ENCODE measurements at places on chromosomes 4 and X.

DNA sequence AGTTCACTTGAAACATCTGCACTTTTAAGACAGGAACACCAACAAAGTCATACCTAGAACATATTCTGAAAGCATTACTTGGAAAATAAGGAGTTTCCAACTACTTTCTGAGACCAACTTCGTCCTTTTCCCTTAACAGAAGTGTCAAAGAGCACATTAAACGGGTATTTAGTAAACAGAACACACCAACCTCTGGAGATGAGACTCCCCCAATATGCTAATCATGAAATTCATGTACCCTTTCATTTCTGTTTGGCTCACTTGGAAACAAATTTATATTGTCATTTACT lies 69.2 kb downstream of the NOCT start:
- DNase-seq, result no peak

GRCh38 chrX:31353095-31353494 lies 281.3 kb upstream of the FTHL17 start:
- DNase-seq, result no peak

DNA sequence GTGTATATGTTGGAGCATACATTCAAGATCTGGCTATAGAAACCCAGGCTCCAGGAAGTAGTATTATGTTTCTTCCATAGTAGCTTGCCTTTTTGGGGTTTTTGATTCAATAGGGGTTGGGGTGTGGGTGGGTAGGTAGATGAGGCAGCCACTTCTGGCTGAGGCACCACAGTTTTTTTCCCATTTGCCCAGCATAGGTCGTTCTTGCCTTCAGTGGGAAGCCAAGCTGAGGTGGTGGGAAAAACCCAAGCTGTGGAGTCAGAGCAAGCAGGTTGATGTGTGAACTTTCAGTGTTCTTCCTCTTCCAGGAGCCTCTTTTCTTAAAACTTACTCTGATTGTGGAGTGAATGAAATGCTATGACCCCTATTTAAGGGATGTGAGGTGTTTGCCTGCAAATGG lies 67.0 kb upstream of the RPS6KA3 start:
- DNase-seq, result no peak

DNA sequence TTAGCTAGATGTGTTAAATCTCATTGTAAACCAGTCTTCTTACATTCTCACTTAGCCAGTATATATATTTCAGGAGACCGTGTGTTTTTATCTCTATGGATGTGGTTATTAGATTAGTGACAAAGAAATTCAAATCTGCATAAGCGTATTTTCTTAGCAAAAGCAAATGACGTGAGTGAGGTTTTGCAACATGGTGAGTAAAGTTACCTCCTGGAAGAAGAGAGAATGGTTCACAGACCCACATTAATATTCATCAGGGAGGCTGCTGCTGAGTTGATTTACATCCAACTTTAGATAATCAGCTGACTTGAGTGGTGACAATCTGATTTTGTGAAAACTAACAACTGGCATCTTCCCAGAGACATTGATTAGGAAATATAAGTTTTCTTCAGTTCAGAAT lies 589.9 kb upstream of the GALNT7 start:
- no peak for DNase-seq

- DNase-seq, result no peak
Measured at GRCh38 chr4:189060104-189060503, 880.6 kb upstream of the FRG1 start.

DNA sequence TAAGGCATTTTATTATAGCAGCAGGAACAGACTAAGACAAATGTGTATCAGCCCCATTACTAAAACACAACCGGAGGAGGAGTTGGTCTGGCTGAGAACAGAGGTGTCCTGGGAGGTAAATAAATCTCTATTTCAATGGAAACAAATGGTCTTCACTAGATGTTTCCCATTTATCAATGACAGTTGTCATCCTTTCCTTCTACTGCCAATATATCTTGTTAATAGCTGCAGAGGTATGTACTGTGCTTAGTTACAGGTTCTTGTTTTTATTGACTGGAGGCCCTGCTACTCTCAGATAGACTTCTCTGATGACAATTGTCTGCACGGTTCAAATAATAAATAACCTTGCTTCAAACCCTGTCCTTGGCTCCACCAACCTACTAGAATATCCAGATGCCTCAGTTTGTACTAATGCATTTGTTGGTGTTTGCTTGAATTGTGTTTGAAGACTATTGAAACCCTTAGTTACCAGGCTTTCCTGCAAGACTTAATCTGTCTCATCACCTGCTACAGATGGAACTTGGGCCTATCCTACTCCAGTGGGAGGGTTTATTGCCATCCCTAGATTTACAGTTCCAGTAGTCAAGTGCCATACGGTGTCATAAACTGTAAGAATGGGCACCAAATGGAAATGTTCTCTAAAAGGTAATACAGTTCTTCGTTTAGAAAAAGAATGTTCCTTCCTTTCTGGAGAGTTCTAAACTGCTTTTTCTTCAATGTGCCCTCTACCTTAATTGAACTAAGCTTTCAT lies 29.8 kb upstream of the HPGDS start:
- DNase-seq, result no peak

- no peak for DNase-seq
Measured at GRCh38 chr4:138199568-138200235, 42.4 kb downstream of the SLC7A11 start.

DNA sequence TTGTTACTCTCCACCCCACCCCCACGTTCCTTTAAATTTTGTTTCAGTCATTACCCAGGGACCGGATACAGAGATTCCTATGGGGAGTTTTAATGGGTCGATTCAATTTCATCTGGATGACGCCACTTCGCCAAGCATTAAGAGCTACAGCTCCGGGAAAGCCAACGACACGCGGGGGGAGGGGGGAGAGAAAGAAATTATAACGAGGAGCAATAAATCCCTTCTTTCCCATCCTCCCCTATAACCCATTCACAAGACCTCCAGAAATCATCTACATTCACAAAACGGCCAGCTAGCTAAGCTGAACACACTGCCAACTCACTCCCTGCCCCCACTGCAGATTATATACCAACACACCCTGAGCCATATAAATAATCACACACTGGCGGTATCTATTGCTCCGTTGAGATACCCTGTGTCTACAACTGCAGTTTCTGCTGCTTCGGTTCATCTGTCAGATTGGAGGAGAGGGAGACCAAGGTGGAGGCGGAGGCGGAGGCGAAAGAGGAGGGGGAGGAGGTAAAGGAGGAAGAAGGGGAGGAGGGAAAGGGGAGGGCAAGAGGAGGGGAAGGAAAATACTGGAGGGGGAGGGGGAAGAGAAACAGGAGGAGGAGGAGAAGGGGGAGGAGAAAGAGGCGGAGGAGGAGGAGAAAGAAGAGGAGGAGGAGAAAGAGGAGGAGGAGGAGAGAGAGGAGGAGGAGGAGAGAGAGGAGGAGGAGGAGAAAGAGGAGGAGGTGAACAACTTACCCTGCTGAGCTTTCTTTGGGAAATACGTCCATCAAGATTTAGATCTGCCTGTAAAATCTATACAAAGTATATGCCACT lies 113.9 kb upstream of the VAMP7 start:
- DNase-seq, result no peak

DNA sequence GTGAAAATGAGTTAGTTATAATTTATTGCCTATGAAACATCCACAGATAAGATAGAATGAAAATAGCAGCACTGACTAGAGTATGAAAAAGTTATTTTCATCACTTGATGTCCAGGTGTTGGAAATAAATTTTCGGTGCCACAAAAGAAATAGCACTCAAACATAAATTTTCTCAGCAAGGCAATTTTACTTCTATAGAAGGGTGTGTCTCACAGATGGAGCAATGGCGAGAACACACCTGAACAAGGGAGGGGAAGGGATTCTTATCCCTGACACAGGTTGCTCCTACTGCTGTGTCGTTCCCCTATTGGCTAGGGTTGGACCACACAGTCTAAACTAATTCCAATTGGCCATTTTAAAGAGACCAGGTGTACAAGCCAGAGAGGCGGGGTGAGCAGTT lies 13.3 kb upstream of the VAMP7 start:
- no peak for DNase-seq

GRCh38 chr4:140162596-140162995 lies 8.6 kb upstream of the MAML3 start:
- DNase-seq, result no peak

- no peak for DNase-seq
Measured at GRCh38 chr4:80685214-80685613, 345.3 kb upstream of the BMP3 start.

GRCh38 chr4:155964016-155964891 lies 10.6 kb upstream of the CTSO start:
- no peak for DNase-seq

DNA sequence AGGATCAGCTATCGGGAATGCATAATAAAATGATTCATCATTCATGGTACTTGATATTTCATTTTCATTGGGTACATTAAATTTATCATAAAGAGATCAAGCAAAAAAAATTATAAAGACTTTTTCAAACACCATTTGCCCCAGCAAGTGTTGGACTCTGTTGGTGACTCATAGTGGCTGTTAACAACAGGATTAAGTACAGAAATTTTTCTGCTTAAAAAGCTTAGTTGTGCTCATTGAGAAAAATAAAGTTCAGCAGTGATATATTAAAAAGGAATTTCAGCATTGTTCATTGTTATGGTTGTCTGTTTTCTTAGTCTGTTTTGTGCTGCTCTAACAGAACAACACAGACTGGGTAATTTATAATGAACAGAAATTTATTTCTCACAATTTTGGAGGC lies 86.2 kb upstream of the PCDH10 start:
- no peak for DNase-seq

DNA sequence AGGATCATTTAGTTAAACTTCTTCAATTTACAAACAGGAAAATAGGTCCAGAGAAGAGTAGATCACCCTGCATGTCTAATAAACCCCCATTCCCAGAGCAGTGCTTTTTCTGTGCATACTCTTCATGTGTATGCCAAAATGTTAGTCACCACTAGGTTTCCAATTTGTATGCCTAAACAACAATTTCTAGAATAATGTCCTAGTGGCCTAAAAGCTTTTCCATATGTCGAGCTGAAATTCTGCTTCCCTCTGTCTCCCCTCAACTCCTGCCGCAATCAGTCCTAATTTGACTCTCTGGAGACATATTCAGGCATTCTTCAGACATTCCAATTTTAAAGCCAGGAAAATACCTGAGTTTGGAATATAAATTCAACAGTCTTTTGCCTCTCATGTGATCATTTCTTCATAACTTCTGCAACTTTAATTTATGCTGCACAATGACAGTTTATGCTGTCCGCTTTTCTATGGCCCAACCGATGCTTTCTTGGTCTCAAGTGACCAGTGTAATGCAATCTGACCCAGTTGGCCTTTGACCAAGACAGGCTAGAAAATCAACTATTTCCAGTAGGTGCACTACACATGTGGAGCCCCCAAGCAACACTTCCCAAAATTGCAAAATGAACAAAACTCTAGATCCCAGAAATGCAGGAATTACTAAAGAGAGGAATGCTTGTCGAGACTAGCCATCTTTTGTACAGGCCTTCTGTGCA lies 122.9 kb upstream of the FMR1 start:
- no peak for DNase-seq

- no peak for DNase-seq
Measured at GRCh38 chrX:48945517-48946348, 11.7 kb downstream of the OTUD5 start.

DNA sequence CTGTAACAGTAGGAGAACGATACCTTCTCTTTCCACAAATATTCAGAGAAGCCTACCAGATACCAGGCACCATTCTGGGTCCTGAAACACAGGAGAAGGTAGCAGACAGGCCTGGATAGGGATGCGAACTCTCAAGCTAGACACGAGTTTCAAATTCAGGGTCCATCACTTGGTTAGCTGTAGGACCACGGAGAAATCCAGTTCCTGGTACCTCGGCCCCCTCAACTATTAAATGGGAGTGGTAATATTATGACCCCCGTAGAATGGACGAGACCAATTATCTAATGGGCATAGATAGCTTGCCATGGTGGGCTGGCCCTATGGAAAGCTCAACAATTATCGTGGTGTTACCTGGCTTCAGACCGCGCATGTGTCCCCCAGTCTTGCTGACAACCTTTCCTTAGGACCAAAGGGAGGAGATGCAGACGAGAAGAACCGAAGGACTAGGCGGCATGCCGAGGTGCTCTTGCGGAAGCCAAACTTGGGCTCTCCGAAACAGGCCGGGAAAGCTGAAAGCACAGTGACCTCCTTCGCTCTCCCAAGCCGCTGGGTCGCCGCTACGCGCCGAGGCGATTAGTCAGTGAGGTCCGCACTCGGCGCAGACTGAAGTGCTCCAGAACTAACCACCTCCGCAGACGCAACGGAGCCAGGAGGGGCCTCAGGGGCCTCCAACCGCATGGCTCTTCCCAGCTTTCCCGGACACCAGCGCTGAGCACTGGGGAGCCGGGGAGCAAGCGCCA lies 19.6 kb downstream of the NKX3-2 start:
- DNase-seq, result no peak

DNA sequence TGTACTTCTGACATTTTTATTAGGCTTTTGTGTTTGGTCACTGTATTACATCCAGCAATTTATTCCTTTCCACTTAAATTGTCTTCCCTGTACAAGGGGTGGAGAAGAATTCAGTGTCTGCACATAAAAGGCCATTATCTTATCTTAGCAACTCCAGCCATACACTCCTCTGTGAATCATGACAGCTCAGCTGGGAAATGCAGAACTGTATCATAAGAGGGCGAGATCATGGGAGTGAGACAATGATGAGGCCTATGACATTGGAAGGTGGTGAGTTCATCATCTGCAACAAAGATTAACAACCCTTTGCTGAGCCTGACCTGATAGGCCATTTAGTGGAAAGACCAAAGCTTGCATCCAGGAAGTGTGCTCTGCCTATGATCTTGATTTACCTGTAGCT lies 33.3 kb downstream of the SLIT2 start:
- DNase-seq, result no peak

- no peak for DNase-seq
Measured at GRCh38 chr4:101807351-101807750, 16.8 kb downstream of the BANK1 start.

GRCh38 chr4:55617587-55618197 lies 18.4 kb downstream of the NMU start:
- no peak for DNase-seq

DNA sequence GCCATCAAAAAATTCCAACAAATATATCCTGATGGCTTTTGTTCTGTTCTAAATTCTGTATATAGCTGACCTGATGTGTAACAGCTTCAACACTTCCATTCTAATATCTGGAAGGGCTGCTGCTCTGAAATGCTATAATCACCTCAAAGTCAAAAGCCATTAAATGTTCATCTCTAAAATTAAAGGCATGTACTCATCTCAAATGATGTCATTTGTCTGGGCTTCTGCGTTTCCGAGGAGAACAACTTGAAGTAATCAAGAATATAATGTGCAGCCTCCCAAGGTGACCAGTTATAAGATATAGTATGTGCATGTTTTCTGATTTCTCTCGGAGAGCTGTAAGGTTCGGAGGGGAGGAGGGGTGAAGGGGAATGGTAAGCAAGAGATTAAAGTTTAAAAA lies 237.6 kb downstream of the SCFD2 start:
- no peak for DNase-seq
